Pons (tissue), 1 donor: ENCODE measurements at places on chromosomes 2 and 18.

GRCh38 chr2:974054-974453 lies 23.4 kb downstream of the SNTG2 start:
- DNase-seq, result no peak

- no peak for DNase-seq
These were observed 503 bp downstream of the ANXA4 start for GRCh38 chr2:69742322-69742952.

DNA sequence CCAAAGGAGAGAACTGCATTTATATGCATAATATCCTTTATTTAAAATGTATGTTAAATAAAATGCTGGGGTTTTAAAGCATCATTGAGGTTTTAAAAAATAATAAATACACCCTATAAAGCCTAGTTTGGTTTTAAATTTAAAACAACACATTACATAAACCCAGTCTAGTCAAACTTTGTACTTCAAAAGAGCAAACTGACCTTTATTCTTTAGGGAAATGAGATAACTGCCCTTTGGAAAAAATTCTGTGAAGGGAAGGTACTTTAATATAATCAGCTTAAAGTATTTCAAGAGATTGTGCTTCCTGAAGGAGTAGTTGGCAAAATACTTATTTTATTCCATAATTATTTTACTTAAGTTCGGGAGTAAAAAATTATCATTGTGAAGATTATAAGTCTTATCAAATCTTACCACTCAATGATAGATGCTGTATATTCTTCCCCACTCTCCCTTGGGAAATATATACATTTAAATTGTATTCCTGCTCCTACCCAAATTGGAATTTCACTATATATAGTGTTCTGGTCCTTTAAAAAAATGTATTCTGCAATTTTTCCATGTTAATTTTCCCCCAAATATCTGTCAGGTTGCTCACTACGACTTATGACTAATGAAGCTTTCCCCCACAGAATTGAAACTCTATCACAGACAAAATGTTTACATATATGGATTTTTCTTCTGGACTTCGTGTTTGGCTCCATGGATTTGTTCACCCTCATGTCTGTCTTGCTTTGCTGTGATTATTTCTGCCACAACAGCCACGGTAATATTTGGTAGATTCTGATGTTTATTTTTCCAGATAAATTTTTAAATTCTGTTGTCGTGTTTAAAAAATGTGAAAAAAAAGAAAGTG lies 42.1 kb downstream of the ZC3H6 start:
- DNase-seq, result no peak

- no peak for DNase-seq
These were observed 107.7 kb upstream of the YPEL5 start for GRCh38 chr2:30039101-30039500.
